ENCODE measurements at places on chromosomes 12 and 14.
A peak's percentile ranks its signal among the peaks of the same experiment; 100 is the strongest.

DNA sequence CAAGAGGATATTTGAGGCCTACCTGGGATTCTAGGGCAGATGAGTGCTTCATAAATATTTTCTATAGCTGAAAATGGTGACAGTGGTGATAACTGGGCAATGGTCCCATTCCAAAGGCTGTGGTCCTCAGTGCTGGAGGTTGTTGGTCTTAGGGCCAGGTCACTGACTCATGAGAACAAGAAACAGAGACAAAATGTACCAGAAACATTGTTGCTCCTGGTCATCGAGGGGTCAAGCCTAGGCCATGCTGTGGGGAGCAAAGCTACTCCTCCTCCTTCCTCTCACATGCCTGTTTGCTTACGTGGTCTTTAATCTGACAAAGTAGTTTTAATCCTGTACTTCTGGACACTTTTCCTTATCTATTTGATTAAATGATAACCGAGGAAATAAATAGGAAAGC lies 33.8 kb downstream of the ERG28 start:
- no peak for DNase-seq

- peak; percentile 6 for DNase-seq
Observed at GRCh38 chr12:109458086-109458485, 19.0 kb downstream of the KCTD10 start.

DNA sequence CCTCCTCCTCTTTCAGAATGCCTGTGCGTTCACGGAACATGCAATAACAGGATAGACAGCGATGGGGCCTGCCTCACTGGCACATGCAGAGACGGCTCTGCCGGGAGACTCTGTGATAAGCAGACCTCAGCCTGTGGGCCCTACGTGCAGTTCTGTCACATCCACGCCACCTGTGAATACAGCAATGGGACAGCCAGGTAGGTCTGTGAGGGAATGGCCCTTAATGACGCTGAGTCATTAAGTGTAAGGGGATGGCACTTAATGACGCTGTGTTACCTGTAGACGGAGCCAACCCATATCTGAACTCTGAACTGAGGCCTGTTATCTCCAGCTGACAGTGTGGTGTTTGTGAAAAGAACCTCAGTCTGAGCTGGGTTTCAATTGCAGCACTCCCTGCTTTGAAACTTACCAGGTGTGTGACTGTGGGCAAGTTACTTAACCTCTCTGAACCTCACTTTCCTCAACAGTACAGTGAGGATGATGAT lies 86.9 kb downstream of the STAB2 start:
- no peak for DNase-seq

GRCh38 chr12:92389466-92389865 lies 243.8 kb upstream of the BTG1 start:
- no peak for DNase-seq

DNA sequence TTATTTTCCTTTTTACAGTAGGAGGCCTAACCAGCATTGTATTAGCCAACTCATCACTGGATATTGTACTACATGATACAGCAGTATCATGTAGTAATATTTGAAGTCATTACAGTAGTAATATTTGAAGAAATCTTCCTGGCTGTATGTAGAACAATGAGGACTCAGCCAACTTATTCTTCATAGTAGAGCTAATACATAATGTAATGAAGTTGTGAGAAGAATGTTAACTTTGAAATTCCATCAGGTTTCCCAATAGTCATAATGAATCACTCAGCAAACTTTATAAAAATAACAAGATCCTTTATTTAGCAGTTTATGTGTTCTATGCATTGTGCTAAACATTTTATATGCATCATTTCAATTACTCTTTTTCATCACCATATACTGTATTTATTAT lies 61.8 kb downstream of the LRRK2 start:
- DNase-seq: no peak

GRCh38 chr12:76621582-76622024 lies 62.0 kb upstream of the OSBPL8 start:
- peak; percentile 49 for DNase-seq

GRCh38 chr12:109716092-109716479 lies 2.5 kb downstream of the FAM222A start:
- DNase-seq: no peak

GRCh38 chr12:8644345-8645248 lies 18.0 kb downstream of the MFAP5 start:
- no peak for DNase-seq
